ENCODE measurements at places on chromosomes 5 and 9.

DNA sequence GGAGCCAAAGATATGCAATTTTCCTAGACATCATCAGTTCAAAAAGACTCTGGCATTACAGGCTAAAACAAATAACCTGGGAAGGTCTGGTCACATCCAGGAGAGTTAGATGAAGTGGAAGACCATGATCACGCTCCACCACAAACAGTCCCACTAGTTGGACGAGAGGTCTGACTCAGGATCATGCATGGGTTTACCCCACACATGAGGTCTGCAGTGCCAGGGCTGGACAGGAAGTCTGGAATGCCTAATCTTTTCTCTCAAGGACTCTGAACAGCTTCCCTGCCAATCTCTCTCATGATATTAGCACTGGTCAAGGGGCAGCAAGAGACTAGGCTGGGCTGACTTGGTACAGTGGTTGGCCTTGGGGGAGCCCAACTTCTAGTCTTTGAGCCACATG is 7.1 kb downstream of the PRUNE2 start:
- no peak for DNase-seq

DNA sequence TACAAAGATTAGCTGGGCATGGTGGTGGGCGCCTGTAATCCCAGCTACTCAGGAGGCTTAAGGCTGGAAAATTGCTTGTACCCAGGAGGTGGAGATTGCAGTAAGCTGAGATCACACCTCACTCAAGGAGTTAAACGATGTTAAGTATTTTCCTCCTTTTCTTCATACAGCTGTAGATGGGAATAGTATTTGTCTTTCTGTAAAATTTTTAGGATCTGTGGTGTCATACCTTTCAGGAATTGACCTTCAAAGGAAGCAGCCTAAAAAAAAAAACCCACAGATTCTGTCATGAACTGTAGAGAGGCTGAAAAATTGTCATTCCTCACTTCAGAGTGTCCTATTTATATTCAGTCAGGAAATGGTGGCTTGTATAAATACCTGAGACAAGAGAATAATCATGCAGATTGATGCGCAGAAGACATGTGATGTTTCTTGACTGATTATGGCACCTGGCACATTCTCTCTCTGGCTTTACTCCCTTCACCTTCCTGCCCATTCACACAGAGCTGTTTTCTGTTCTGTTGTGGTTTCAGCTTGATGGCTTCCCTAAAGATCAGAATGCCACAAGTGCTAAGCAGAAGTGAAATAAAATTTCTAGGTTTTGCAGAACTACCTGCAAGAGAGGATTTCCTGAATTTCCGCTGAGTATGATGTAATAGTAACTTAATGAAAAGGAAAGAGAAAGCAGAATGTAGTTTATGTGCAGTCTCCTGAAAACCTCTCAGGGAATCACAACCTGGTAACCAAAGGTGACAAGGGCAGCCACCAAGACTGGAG is 3.8 kb downstream of the IFNA1 start:
- no peak for DNase-seq

DNA sequence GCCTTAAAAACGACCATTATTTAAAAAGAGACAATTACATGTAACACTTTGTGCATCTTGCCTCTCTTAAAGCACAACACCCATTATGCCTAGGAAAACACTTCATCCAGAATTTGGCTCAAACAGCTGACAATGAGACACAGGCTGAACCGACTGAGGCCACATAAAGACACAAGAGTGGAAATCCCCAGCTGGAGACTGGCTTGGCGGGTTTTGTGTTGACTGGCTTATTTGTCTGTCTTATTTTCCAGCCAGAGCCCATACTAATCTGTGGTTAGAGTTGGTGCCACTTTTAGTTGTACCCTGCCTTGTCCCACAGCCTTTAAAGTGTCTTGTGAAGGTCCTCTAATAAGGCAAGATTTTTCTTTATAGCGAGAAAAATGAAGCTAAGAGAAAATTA is 21.2 kb downstream of the TRIM14 start:
- DNase-seq = no peak

DNA sequence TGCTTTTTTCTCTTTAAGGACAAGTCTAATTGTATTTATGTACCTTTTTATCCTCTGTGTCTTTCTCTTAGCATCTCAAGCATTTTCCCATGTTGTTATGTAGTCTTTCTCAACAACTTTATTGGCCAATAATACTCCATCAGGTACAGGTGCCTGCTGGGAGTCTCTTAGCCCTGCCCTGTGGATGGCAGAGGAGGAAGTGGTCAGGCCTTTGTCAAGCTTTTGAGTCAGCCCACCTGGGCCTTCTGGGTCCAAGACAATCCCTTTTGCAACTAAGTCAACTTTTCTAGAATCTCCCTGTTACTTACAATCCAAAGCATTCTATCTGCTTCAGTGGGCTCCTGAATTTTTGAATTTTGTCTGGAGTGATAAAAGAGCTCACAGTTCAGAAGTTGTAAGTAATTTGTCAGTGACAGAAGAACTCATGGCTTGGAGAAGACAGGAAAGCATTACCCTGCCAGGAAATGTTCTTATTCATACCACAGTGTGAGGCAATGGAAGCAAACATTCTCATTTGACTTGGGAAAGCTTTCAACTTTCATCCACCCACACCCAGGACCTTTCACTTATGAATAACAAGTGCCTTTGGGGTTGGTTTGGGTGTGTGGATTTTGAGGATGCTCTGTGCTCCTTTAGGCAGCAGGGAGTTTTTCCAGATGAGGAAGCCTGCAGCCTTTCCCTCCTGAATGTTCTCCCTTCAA is 200.0 kb upstream of the S1PR3 start:
- no peak for DNase-seq

DNA sequence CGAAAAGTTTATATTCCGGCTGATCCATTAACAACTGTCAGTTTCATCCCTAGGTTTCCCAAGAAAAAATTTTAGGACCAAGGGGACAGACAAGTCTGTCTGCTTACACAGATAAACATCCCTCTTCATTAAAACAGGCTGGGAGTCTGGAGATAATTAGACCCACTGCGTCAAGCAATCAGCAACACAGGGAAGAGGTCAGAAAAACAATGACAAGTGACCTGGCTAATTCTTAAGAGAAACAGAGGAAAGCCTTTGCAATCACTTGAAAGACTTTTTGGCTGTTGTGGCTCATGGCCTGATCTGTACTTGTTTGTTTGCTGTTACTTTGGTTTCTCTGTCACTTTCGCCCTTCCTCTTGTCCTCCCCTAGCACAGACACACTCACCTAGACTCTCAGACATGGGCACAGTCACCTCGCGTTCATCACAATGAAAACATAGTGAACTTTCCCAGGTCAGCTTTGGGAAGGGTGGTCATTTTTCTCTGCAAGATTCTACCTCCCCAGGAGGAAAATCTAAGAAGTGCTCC is 2.9 kb upstream of the CCDC192 start:
- no peak for DNase-seq

GRCh38 chr9:34332076-34332964 is 3.0 kb downstream of the NUDT2 start:
- peak; percentile 57 for DNase-seq

GRCh38 chr5:116557669-116558271 is 16.9 kb downstream of the SEMA6A start:
- no peak for DNase-seq

DNA sequence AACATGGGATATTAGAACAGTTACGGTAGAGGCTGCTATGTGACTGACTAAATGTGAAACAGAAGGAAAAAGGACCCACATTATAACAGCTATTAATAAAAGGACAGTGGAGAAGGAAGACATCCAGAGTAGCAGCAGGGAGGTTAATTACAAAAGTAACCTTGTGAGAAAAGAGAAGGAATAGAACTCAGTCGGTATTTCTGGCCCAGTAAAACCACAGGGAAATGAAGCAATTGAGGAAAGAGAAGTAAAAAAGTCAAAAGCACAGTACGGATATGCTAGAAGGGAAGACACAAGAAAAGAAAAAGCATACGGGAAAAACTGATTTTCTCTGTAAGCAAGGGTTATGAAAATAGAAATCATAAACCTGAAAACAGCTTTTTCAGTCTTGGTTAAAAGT is 164.7 kb downstream of the RFX3 start:
- DNase-seq = no peak

- DNase-seq = no peak
Observed at GRCh38 chr9:27348785-27349697, 52.1 kb upstream of the EQTN start.

GRCh38 chr5:135154197-135154596 is 120.2 kb upstream of the PITX1 start:
- DNase-seq = no peak

DNA sequence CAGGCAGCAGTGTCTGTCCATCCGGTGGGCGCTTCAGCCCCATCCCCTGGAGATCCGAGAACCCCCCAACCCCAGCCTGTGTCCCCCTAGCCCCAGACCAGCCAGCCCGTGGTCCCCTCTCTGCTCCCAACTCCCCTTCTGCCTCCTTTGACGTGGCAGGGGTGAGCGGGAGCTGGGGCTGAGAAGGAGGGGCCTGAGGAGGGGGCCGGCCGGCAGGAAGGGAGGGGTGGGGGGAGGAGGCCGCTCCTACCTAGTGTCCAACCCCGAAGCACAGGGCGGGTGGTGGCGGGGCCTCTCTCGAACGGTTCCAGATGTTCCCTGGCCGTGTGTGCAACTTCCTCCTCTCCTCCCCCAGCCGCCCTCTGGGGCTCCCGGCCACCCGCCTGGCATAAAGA is 31.0 kb downstream of the GOLGA2 start:
- DNase-seq = peak; percentile 34

DNA sequence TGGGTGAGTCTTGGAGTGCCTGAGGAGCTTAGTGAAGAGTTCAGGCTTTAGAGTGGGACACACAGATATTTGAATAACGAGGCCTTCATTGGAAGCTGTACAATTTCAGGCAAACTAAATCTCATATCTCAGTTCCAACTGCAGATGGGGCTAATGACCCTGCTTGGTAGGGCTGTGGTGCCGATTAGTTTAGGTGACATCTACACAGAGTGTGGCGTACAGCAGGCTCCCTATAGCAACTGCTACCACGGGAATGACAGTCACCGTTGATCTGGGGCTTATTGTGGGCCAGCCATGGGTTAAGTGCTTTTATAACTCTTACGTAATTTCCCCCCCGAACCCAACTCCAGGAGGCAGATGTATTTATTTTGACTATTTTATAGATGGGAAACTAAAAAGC is 70.8 kb downstream of the FAT2 start:
- no peak for DNase-seq

DNA sequence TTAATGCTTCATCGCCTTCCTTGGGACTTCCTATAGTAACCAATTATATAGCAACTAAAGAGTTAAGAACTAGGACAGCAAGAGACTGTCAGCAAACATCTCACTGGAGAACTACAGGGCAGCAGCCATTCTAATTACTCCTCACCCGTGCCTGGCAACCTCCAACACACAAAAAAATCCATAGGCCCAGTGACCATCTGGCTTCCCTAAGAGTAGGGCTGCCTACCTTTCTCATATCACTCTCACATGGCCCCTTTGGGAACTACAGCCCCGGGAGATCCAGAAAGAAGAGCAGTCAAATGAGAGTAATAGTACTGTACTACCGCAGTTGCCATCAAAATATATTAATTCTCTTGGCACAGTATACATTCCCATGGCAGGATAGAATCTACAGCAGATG is 5.7 kb downstream of the DCAF10 start:
- DNase-seq = no peak

DNA sequence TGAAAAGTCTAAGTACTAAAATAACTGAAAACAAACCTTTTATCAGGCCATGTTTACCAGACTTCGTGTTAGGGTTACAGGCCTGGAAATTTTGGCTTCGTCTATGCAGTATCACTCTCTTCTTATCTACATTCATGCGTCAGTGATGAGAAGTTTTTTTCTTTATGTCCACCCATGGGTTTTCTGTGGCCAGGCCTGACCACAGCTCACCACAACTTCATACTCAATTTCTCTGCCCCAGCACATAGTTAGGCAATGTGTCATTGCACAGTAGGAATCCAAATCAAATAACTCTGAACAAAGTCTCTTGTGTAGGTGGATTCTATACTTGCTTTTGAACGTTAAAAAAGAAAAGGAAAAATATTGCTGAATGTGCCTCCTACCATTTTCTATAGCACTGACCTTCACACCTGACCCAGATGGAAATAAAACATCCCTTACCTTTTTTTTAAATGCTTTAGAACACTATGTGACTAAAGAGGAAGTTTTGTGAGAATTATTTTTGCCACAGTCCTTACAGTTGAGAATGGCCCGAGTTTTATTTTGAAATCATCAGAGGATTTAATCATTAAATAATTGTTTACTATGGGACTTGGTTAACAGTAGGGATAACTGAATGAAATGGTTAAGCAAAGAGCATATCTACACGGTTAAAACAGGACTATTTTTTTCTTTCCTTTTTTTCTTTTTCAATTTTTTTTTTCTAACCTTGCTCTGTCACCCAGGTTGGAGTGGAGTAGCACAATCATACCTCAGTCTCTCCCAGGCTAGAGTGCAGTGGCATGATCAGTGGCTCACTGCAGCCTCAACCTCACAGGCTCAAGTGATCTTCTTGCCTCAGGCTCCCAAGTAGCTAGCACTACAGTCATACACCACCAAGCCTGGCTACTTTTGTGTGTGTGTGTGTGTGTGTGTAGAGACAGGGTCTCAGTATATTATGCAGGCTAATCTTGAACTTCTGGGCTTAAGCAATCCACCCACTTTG is 1247.0 kb upstream of the ACO1 start:
- DNase-seq = no peak

All from CD4-positive, alpha-beta T cell (primary cell).